GM12878 (cell line): ENCODE measurements at places on chromosomes 2 and 18. TPM values are rescaled to one million over a fixed set of nuclear protein-coding genes. Genes with fewer than 3 reads are reported as not detected.

- DNase-seq = no peak
- H3K36me3 ChIP-seq = no peaks in the 10 kb centered on the region
- H3K4me1 ChIP-seq = no peaks in the 10 kb centered on the region
- H3K27ac ChIP-seq = no peak overlapping the region
Measured at GRCh38 chr2:195768431-195768830, 111.4 kb downstream of the SLC39A10 start.

DNA sequence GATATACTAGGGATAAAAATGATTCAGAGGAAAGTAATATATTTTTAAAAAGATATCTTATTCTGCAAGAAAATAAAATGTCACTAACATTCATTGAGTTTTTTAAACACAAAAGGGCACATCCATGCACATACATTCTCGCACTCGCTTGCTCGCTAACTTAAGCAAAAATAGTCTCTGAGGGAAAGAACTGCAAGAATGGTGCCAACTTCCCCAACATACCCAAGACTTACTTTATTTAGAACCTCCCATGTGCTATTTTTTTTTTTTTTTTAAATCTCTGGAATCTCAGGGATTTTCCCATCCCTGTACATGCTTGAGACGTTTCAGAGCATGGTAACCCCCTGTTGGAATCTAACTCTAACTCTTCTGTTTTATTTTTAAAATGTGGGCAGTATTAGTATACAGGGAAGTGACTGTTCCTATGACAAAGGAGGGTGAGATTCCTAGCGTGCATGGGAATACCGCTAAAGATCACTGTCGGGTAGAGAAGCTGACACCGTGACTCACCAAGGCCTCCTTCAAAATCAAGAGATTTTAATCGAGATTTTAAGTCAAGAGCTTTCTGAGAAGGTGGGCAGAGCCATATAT lies 187.9 kb upstream of the ZEB2 start:
- H3K27ac ChIP-seq = no peak overlapping the region
- H3K4me3 ChIP-seq = no peak overlapping the region
- no peaks in the 10 kb centered on the region for H3K4me1 ChIP-seq
- H3K27me3 ChIP-seq = no peaks in the 10 kb centered on the region
- H3K36me3 ChIP-seq = no peaks in the 10 kb centered on the region
- DNase-seq = no peak

CFAP65 gene
- total RNA-seq = not detected in 2 replicates

GRCh38 chr2:208570851-208571763 lies 164.5 kb downstream of the PTH2R start:
- no peak overlapping the region for H3K4me3 ChIP-seq
- no peaks in the 10 kb centered on the region for H3K27me3 ChIP-seq
- H3K36me3 ChIP-seq = no peaks in the 10 kb centered on the region
- DNase-seq = no peak

HOXD11 gene
- not detected in 2 replicates for total RNA-seq

GRCh38 chr2:232316461-232317330 lies 61.9 kb upstream of the ALPP start:
- no peaks in the 10 kb centered on the region for H3K27me3 ChIP-seq
- no peak for DNase-seq
- no peak overlapping the region for H3K27ac ChIP-seq
- no peak overlapping the region for H3K4me3 ChIP-seq
- peaks cover 15% of the 10 kb centered on the region for H3K4me1 ChIP-seq

DNA sequence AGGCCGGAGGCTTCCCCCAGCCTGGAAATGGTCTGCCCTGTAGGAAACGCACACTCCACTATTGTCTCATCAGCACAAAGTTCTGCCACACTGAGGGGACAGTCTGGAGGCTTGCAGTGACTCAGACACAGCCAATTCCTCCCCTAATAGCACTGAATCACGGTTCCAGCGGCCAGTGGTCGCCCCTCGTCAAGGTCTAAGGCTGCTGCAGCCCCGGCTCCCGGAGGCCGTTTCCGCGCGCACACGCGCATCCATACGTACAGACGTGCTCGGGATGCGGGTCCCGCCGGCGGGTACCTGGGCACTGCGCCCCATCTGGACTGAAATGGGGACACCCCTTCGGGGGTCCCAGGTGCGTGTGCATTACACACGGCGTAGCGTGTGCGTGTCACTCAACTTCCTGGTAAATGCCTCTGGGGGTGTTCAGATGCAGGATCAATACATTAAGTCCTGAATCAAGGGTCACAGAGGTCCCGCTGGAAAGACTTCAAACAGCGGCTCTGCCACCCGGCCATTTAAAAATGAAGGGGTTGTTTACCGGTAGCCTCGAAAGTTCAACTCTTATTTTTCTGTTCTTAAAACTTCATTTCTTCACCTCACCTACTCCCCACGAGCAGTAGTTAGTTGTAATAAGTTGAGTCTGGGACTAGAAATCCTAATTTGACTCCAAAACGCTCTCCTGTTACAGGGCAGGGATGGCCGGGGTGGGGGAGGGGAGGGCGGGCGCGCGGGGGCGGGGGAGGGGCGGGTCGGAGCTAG lies 572 bp upstream of the ZNF516 start:
- no peak for DNase-seq
- H3K27ac ChIP-seq = peak overlapping the region; percentile 88
- peaks cover 9% of the 10 kb centered on the region; the same call in 1 of the 2 replicates for H3K4me1 ChIP-seq
- peak overlapping the region; percentile 73 for H3K4me3 ChIP-seq

UGT1A6 gene
- not detected in 2 replicates for total RNA-seq

DNA sequence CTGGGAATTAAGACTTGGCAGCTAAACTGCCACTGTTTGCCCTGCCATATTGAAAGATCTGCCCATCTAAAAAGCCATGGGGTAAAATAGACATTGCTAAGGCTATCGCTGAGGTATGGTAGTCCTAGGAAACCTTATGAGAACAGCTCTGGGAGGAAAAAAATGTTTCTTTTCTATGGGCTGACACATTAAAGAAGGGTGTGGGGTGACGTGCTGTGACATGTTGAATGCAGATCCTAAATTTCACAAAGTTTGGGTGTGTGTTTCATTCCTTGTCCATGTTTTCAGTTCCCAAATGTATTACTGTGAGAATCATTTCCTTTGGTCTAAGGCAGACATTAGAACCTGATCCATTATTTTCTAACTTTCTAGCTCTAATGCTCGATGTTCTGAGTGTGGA lies 766.4 kb downstream of the BCL11A start:
- no peaks in the 10 kb centered on the region for H3K27me3 ChIP-seq
- H3K36me3 ChIP-seq = no peaks in the 10 kb centered on the region
- H3K27ac ChIP-seq = no peak overlapping the region
- no peak overlapping the region for H3K4me3 ChIP-seq
- no peak for DNase-seq

ALMS1 gene
- total RNA-seq = 16.1 and 16.8 TPM in 2 replicates

GALNT13 gene
- not detected in 2 replicates for total RNA-seq

- H3K27ac ChIP-seq = no peak overlapping the region
- DNase-seq = no peak
- H3K4me1 ChIP-seq = peaks cover 24% of the 10 kb centered on the region
- no peaks in the 10 kb centered on the region for H3K36me3 ChIP-seq
- H3K4me3 ChIP-seq = no peak overlapping the region
Measured at GRCh38 chr2:65317841-65318240, 90.2 kb downstream of the ACTR2 start.

DNA sequence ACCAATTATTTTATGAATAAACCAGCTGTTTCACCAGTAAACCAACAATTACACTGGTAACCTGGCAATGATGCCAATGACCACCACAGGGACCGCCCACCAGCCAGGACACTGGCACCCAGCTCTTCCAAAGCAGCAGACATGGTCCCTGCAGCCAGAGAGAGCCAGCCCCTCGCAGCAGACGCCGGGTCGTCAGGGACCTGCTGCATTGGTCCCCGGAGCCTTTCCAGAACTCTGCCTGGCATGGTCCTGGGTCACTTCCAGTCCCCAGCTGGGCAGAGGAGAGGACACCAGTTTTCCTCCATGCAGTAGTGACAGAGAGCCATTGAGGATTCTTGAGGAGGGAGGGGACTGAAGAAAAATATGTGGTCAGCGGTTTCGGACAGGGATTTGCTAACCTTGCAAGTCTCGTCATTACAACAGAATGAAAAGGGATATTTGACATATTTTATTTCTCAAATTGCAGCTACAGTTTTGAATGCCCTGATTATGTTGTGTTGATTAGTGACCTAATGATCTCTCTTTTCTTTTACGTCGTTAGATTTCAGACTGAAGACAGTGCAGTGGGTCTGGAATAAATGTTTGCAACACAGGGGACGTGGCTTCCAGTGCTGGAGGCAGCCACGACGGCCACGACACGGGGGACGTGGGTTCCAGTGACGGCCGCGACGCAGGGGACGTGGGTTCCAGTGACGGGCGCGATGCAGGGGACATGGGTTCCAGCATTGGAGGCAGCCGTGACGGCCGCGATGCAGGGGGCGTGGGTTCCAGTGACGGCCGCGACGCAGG lies 154.5 kb downstream of the TPO start:
- no peaks in the 10 kb centered on the region for H3K27me3 ChIP-seq
- DNase-seq = no peak
- H3K27ac ChIP-seq = no peak overlapping the region
- no peaks in the 10 kb centered on the region for H3K36me3 ChIP-seq
- no peaks in the 10 kb centered on the region for H3K4me1 ChIP-seq

- no peak overlapping the region for H3K27ac ChIP-seq
- H3K4me1 ChIP-seq = no peaks in the 10 kb centered on the region
- no peak overlapping the region for H3K4me3 ChIP-seq
- H3K36me3 ChIP-seq = peaks cover 34% of the 10 kb centered on the region
- DNase-seq = no peak
Measured at GRCh38 chr18:76895498-76895897, 73.1 kb downstream of the ZNF236 start.

POTEI gene
- 0.11 and 0.13 TPM in 2 replicates for total RNA-seq

- DNase-seq = no peak
- no peak overlapping the region for H3K4me3 ChIP-seq
- no peaks in the 10 kb centered on the region for H3K27me3 ChIP-seq
- H3K27ac ChIP-seq = no peak overlapping the region
- no peaks in the 10 kb centered on the region for H3K36me3 ChIP-seq
Measured at GRCh38 chr18:36592282-36592681, 236.5 kb downstream of the TPGS2 start.

CROCC2 gene
- not detected in 2 replicates for total RNA-seq

- H3K4me3 ChIP-seq = no peak overlapping the region
- H3K4me1 ChIP-seq = no peaks in the 10 kb centered on the region
- no peak overlapping the region for H3K27ac ChIP-seq
- no peak for DNase-seq
- H3K27me3 ChIP-seq = no peaks in the 10 kb centered on the region
Measured at GRCh38 chr2:184326066-184326465, 272.3 kb upstream of the ZNF804A start.

DNA sequence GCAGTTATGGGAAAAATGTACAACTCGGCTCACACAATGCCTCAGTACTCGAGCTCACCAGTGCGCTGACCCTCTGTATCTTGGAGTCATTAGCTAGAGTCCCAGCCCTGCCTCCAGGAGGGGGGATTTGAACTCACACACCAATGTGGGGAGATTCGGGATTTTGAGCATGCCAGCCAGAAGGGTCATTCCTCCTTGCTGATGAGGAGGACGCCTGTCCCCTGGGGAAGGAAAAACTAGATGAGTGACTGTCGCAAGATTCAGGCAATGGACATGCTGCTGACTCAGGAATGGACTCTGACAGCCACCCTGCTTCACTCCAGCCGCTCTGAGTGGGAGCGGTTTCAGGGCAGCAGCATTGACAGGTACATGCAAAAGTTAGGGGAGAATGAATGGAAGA lies 20.6 kb downstream of the FIGN start:
- no peak overlapping the region for H3K27ac ChIP-seq
- H3K36me3 ChIP-seq = no peaks in the 10 kb centered on the region
- no peak for DNase-seq

- H3K27ac ChIP-seq = no peak overlapping the region
- H3K4me3 ChIP-seq = no peak overlapping the region
- H3K27me3 ChIP-seq = peaks cover 3% of the 10 kb centered on the region; the same call in 1 of the 2 replicates
- H3K36me3 ChIP-seq = no peaks in the 10 kb centered on the region
Measured at GRCh38 chr18:25346561-25346960, 5.4 kb downstream of the ZNF521 start.

- no peak for DNase-seq
- H3K27ac ChIP-seq = no peak overlapping the region
- no peaks in the 10 kb centered on the region for H3K27me3 ChIP-seq
- no peaks in the 10 kb centered on the region for H3K36me3 ChIP-seq
Measured at GRCh38 chr2:201471732-201472393, 20.3 kb downstream of the STRADB start.

DNA sequence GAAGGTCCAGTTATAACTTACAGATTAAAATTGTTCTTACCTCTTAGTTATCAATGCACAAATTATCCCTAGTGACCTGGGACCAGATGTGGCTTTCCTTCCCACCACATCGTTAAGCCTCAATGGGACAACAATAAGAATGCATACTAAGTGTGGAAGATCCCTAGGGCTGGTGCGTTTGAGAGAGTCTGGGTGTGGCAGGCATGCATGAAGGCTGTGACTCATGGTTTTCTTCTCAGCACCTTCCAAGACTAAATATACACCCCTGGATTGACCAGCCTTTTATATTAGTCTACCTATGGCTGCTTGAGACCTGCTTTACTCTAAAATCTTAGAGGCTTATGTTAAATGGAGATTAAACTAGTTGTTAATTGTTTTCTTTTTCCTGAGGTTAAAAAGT lies 261.7 kb upstream of the SLC14A2 start:
- DNase-seq = no peak
- H3K4me3 ChIP-seq = no peak overlapping the region
- H3K4me1 ChIP-seq = no peaks in the 10 kb centered on the region

STARD6 gene
- 0.33 TPM in 1 of 2 replicates, not detected in the other for total RNA-seq

DNA sequence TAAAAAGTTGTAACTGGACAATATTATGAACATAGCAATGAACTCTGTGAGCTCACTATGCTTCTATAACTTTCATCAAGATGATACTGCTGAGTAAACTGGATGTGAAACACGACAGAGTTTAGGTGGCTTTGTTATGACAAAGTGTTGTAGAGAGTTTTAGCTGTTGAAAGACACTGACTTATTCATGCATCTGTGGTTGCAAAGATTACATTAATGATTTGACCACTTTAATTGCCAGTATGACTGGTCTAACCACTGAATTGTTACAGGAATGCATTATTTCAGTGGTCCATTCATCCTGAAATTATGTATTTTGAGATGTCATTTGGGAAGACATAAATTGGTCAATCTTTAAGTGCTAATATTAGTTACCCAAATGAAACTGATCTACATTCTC lies 117.9 kb downstream of the SPHKAP start:
- H3K4me3 ChIP-seq = no peak overlapping the region
- no peak overlapping the region for H3K27ac ChIP-seq
- no peaks in the 10 kb centered on the region for H3K4me1 ChIP-seq
- H3K36me3 ChIP-seq = no peaks in the 10 kb centered on the region
- H3K27me3 ChIP-seq = no peaks in the 10 kb centered on the region
- DNase-seq = no peak

DNA sequence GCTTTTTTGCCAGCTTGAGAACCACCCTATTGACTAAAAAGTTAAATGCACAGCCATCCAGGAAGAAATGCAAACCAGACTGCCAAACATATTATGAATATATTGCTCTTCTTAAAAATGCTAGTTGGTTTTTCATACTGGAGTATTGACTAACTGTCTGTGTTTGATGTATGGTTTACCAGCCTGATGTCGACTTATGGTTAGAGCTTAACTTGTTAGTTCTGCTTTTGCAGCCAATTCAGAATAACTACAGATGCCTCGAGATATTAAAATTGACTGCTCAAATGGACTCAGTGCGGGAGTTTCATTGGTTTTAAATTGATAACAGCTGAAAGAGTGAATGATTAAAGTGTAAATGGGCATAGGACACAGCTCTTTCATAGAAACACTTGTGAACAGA lies 369.8 kb downstream of the ARHGAP15 start:
- no peak overlapping the region for H3K27ac ChIP-seq
- no peaks in the 10 kb centered on the region; the same call in 1 of the 2 replicates for H3K4me1 ChIP-seq
- peaks cover 2% of the 10 kb centered on the region; the same call in 1 of the 2 replicates for H3K36me3 ChIP-seq
- no peaks in the 10 kb centered on the region for H3K27me3 ChIP-seq
- no peak overlapping the region for H3K4me3 ChIP-seq

HOXD3 gene
- not detected in 2 replicates for total RNA-seq
